ENCODE measurements at places on chromosomes 4 and X.

DNA sequence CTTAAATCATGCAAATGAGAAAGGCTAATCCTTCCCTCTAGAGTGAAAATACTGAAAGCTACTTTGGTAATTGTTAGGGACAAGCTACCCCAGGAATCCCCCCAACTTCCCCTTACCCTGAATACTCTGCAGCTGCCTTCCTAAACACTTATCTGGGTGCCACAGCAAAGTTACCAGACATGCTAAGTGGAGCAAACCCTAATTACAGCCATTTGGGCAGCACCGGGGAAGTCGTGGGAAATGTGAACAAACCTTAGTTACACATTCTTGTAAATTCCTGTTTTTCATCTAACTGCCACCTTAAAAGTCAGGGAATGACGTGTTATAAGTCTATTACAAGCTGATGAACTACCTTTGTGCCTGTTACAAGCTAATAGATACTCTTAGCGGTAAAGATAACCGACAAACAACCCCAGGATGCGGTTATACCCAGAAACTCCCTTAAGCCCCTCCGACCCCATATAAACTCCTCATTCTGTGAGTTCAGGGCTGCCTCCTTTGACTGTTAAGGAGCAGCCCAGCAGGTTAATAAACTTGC, 66.0 kb upstream of the PLAC8 start:
- H3K4me1 ChIP-seq, result no peaks in the 10 kb centered on the region
- no peak for DNase-seq
- H3K27ac ChIP-seq, result no peak overlapping the region
- no peaks in the 10 kb centered on the region for H3K36me3 ChIP-seq
- H3K4me3 ChIP-seq, result no peak overlapping the region

- no peak overlapping the region for H3K4me3 ChIP-seq
- no peak for DNase-seq
- peaks cover 2% of the 10 kb centered on the region for H3K27me3 ChIP-seq
- no peaks in the 10 kb centered on the region for H3K4me1 ChIP-seq
- H3K27ac ChIP-seq, result no peak overlapping the region
These were observed 8.7 kb downstream of the FABP2 start for GRCh38 chr4:119313237-119313636.

GRCh38 chr4:84639145-84639544, 56.2 kb downstream of the CDS1 start:
- H3K27ac ChIP-seq, result no peak overlapping the region
- H3K27me3 ChIP-seq, result no peaks in the 10 kb centered on the region
- no peaks in the 10 kb centered on the region for H3K4me1 ChIP-seq
- no peaks in the 10 kb centered on the region for H3K36me3 ChIP-seq
- no peak for DNase-seq
- no peak overlapping the region for H3K4me3 ChIP-seq

DNA sequence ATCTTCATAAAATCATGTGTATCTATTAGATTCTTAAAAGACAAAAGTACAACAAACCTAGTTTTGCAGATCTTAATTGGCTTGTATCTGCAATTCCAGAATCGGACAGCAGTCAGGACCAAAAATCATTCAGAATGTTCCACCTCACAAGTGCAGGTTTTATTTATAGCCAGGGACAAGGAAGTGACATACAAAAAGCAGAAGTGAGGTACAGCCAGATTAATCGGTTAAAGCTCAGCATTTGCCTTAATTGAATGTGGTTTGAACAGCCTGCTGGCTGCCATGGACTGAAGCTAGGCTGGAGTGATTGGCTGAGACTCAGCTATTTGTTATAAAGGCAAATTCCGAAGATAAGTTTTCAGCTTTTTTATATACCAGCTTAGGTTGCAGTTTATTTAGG, 932.6 kb downstream of the C4orf33 start:
- no peaks in the 10 kb centered on the region for H3K27me3 ChIP-seq
- H3K4me3 ChIP-seq, result no peak overlapping the region

GRCh38 chr4:164659765-164660164, 94.2 kb upstream of the SMIM31 start:
- H3K27me3 ChIP-seq, result no peaks in the 10 kb centered on the region
- H3K36me3 ChIP-seq, result no peaks in the 10 kb centered on the region
- H3K27ac ChIP-seq, result no peak overlapping the region
- H3K4me3 ChIP-seq, result no peak overlapping the region
- H3K4me1 ChIP-seq, result no peaks in the 10 kb centered on the region
- DNase-seq, result no peak

GRCh38 chr4:31307029-31307428, 586.9 kb downstream of the PCDH7 start:
- no peaks in the 10 kb centered on the region for H3K4me1 ChIP-seq
- H3K36me3 ChIP-seq, result no peaks in the 10 kb centered on the region
- no peak for DNase-seq

DNA sequence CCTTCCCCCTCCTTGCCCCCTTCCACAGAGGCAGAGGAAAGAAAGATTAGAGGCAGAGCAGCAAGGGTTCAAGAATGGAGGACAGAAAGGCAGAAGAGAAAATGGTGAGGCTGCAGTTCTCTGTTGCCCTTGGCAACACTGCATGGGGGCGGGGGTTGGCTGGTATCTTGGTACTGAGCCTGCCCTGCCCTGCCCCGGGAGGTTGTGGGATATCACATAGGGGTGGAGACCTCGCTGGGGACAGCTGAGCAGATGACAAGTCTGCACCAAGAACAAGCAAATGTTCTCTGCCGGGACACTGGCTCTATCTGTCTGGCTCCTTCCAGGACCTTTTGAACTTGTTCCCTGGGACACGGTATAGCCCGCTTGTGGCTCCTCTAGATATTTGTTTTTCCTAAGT, 39.8 kb downstream of the NHS start:
- H3K4me1 ChIP-seq, result no peaks in the 10 kb centered on the region
- H3K4me3 ChIP-seq, result no peak overlapping the region
- H3K27ac ChIP-seq, result no peak overlapping the region
- H3K36me3 ChIP-seq, result no peaks in the 10 kb centered on the region
- H3K27me3 ChIP-seq, result no peaks in the 10 kb centered on the region
- DNase-seq, result no peak

GRCh38 chr4:187618701-187619281, 376.8 kb upstream of the ZFP42 start:
- H3K4me1 ChIP-seq, result no peaks in the 10 kb centered on the region
- DNase-seq, result no peak
- H3K36me3 ChIP-seq, result no peaks in the 10 kb centered on the region
- no peaks in the 10 kb centered on the region for H3K27me3 ChIP-seq

- H3K27me3 ChIP-seq, result no peaks in the 10 kb centered on the region
- H3K4me3 ChIP-seq, result no peak overlapping the region
- no peak overlapping the region for H3K27ac ChIP-seq
- no peaks in the 10 kb centered on the region for H3K36me3 ChIP-seq
- no peaks in the 10 kb centered on the region for H3K4me1 ChIP-seq
- DNase-seq, result no peak
These were observed 702.4 kb upstream of the EPHA5 start for GRCh38 chr4:66372706-66373105.

DNA sequence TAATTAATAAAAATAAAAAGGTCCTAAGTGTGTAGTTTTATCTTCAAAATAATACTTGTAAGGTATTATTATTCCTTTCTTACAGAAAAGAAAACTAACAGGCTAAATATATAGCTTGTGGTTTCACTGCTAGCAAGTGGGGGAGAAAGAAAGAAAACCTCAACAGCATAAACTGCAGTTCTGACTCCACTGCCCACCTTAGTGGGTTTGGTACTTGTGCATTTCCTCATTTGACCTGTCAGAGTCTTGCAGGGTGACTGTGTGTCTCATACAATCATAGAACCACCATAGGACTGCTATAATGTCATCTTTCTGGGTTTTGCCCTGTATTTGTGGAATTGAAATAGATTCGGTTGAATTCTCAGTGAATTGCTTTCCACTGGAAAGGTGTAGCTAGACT, 94.7 kb upstream of the PUDP start:
- no peak for DNase-seq
- no peaks in the 10 kb centered on the region for H3K36me3 ChIP-seq
- no peaks in the 10 kb centered on the region for H3K4me1 ChIP-seq
- H3K4me3 ChIP-seq, result no peak overlapping the region
- no peaks in the 10 kb centered on the region for H3K27me3 ChIP-seq

DNA sequence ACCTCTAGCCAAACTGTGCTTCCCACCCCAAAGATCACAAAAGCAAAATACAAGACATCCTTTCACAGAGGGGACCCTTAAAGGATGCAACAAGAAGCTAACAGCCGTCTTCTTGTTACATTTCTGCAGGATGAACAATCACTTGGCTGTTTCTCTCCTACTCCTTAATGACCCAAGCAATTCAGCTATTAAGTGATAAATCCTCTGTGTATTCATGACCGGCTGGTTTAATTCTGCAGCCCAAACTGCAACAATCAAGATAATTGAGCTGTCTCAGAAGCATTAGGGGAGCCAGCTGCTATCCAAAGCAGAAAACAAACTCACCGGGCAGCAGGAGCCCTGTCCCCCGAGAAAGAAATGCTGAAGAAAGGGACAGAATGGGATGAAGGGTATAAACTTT, 85.9 kb upstream of the ACSL4 start:
- DNase-seq, result no peak
- H3K4me3 ChIP-seq, result no peak overlapping the region
- H3K4me1 ChIP-seq, result no peaks in the 10 kb centered on the region
- no peaks in the 10 kb centered on the region for H3K27me3 ChIP-seq
- no peak overlapping the region for H3K27ac ChIP-seq
- H3K36me3 ChIP-seq, result no peaks in the 10 kb centered on the region

GRCh38 chr4:153594210-153594609, 89.9 kb upstream of the TLR2 start:
- H3K4me3 ChIP-seq, result no peak overlapping the region
- H3K27ac ChIP-seq, result no peak overlapping the region
- no peaks in the 10 kb centered on the region for H3K27me3 ChIP-seq

DNA sequence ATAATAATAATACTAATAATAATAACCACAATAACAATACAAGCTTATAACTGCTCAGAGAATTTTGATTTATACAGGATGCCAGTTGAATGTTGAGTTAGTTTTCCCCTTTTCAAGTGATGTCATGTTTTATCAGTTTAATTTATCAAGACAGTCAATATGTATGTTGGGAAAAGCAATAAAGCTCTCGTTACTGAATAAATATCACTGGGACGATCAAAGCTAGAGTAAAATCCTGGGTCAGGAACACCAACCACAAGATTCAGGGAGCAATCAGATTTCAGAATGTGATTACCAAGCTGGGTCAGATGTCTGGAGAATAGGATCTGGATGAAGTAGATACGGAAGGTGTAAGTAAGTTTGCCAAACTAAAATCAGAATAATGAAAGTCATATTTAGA, 179.6 kb downstream of the GRID2 start:
- DNase-seq, result no peak
- no peak overlapping the region for H3K27ac ChIP-seq
- no peaks in the 10 kb centered on the region for H3K36me3 ChIP-seq

DNA sequence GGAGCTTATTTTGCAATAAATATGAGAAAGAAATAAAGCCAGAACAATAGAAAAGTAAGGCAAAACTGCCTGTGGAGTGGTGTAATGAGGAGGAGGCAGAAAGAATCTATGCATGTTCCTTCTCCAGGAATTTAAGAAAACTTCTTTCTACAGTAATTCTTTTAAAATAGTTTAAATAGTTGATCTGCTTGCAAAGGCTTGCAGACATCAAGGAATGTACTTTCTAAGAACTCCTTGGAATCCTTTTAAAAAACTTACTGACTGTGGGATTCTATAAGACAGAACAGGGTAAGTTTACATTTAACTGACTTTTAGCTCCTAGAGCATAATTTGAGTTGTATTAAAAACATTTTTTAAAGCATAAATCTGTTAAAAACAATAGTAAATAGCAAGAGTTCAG, 63.2 kb upstream of the ALB start:
- no peaks in the 10 kb centered on the region for H3K27me3 ChIP-seq
- no peak overlapping the region for H3K27ac ChIP-seq
- no peaks in the 10 kb centered on the region for H3K4me1 ChIP-seq

GRCh38 chr4:8165374-8165896, 6.8 kb upstream of the ABLIM2 start:
- no peak overlapping the region for H3K27ac ChIP-seq
- peaks cover 6% of the 10 kb centered on the region for H3K27me3 ChIP-seq
- H3K4me1 ChIP-seq, result peaks cover 4% of the 10 kb centered on the region
- H3K36me3 ChIP-seq, result no peaks in the 10 kb centered on the region
- no peak for DNase-seq

- H3K36me3 ChIP-seq, result no peaks in the 10 kb centered on the region
- no peaks in the 10 kb centered on the region for H3K27me3 ChIP-seq
- H3K27ac ChIP-seq, result no peak overlapping the region
- DNase-seq, result no peak
- H3K4me1 ChIP-seq, result no peaks in the 10 kb centered on the region
- no peak overlapping the region for H3K4me3 ChIP-seq
These were observed 130.2 kb downstream of the CHRDL1 start for GRCh38 chrX:110665223-110666002.

DNA sequence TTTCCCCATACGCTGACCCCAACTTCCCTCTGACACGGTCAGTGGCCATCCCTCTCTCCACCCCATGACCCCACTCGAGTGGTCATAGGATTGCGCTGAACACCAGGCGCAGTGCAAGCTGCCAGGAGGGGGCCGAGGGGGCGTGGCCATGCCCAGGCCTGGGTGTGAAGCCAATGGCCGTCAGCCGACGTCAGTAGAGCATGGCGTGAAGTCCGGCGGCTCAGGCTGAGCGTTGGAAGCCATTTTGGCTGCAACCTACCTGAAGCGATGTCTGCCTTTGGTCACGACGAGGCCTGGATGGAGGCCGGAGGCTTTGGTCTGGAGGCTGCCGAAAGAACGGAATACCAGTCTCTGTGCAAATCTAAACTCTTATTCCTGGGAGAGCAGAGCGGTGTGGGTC, at the start of gene RAB41:
RAB41 (plus strand) TSS at position 222 of the 400 bp plus-strand sequence; CDS start at position 268, 46 bp downstream.
- no peak within 1 kb of the TSS for H3K27ac ChIP-seq
- DNase-seq, result no peak
- H3K36me3 ChIP-seq, result no peaks in the 10 kb centered on the region
- no peaks in the 10 kb centered on the region for H3K27me3 ChIP-seq
- no peak within 1 kb of the TSS for H3K4me3 ChIP-seq

DNA sequence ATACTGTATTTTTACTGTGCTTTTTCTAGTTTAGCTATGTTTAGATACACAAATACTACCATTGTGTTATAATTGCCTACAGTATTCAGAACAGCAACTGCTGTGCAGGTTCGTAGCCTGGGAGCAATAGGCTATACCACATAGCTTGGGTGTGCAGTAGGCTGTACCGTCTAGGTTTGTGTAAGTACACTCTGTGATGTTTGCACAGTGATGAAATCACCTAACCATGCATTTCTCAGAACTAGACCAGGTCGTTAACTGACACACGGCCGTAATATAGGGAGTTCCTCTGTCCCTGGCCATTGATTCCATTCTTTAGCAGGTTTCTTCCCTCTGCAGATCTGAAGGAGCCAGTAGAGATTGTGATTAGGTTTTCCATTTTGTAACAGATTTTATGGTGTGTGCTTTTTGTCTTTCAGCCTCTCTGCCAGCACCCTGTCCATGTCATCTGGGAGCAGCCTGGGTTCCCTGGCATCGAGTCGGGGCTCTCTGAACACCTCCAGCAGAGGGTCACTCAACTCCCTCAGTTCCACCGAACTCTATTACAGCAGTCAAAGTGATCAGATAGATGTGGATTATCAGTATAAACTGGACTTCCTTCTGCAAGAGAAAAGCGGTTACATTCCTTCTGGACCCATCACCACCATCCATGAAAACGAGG, 59.5 kb downstream of the CLDN22 start:
- no peaks in the 10 kb centered on the region for H3K36me3 ChIP-seq
- H3K4me3 ChIP-seq, result no peak overlapping the region
- no peak overlapping the region for H3K27ac ChIP-seq
- DNase-seq, result no peak

- peak; percentile 15 for DNase-seq
- H3K4me3 ChIP-seq, result no peak overlapping the region
- H3K4me1 ChIP-seq, result peaks cover 13% of the 10 kb centered on the region
These were observed 109.7 kb downstream of the ELOVL6 start for GRCh38 chr4:110088670-110089069.

- no peaks in the 10 kb centered on the region for H3K27me3 ChIP-seq
- no peak overlapping the region for H3K27ac ChIP-seq
- no peaks in the 10 kb centered on the region for H3K4me1 ChIP-seq
- no peaks in the 10 kb centered on the region for H3K36me3 ChIP-seq
- H3K4me3 ChIP-seq, result no peak overlapping the region
These were observed 218.0 kb upstream of the AMOT start for GRCh38 chrX:113058634-113059033.

Data from CD4-positive, alpha-beta T cell (primary cell).